Astrocyte (in vitro differentiated cells and primary cell): ENCODE measurements at places on chromosomes 6 and 20.

- peak; percentile 95 for DNase-seq
Measured at GRCh38 chr20:45336530-45337366, 11.5 kb downstream of the SDC4 start.

DNA sequence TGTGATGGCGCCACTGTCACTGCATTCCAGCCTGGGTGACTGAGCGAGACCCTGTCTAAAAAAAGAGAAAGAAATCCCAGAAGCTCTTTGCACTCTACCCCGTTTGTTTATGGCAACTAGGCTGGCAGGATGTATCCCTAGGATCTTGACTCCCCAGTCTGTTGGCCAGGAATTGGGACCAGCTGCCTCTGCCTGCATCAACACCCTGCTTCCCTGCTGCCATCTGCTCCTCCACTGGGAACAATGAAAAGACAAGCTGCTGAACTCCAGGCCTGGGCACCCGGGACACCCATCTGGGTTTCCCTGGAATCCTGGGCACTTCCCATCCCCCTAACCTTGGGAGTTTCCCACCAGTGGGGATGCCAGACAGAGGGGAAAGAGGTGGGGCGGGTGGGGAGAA is 64.9 kb downstream of the CPNE5 start:
- DNase-seq, result no peak

GRCh38 chr20:61830241-61830930 is 235.3 kb downstream of the TAF4 start:
- no peak for DNase-seq

- DNase-seq, result peak; percentile 94
Measured at GRCh38 chr20:7171911-7172310, 404.4 kb downstream of the BMP2 start.

DNA sequence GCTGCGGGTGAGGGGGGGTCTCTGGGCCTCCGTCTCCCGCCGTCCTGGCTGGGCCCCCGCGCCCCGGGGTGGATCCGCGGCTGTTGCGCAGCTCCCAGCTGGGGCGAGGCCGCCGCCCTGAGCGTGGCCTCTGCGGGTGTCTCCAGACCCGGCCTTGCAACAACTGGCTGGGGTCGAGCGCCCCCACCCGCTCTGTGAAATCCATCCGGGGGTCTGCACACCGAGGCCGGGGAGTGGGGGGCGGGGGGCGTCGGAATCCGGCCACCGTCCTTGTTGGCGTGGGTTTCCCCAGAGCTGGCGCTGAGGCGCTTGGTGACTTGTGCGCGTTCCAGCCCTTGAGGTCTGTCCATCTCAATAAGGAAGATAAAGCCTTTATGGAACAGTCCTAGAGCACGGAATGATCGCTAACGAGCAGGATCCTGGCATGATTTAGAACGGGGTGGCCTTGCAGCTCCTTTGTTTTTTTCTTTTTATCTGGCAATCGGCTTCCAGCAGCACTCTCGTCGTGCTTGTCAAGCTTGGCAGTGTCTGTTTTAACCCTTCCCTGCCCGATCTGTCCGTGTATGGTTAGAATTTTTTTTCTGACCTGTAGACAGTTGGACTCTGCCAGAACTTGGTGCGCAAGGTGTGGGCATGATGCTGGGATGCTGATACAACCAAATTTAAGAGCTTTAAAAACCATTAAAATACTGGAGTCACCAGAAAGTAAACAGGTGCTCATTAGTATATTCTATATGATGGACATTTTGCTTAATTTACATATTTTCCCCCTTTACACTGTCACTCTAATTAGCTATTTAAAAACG is 675 bp downstream of the DSTN start:
- DNase-seq, result no peak

DNA sequence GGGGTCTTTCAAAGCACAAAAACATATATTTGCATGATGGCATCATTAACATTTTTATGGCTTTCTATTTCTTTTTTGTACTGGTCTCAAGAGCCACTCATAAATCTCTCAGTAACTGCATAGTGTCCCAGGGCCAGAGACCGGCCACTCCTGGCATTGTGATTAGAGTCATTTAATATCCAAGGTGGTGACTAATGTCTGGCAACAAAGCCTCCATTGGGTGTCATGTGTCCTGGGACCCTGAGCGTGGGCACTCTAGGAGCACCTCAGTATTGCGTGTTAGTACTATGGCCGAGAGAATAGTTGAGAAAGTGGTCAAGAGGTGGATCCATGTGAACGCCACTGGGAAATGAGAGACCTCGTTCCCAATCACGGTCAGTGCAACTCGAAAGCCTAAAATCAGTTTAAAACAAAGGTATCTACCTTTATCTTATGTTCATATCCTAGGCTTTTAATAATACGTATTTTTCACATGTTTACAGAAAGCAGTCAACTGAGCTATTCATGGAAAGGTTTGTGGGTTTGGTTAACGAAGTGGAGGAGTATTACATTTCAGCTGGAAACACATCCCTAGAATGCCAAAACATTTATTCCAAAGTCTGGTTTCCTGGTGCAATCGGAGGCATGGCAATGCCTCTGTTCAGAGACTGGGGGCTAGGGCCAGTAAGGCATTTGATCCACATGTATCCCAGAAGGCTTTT is 2.7 kb upstream of the ESR1 start:
- no peak for DNase-seq

DNA sequence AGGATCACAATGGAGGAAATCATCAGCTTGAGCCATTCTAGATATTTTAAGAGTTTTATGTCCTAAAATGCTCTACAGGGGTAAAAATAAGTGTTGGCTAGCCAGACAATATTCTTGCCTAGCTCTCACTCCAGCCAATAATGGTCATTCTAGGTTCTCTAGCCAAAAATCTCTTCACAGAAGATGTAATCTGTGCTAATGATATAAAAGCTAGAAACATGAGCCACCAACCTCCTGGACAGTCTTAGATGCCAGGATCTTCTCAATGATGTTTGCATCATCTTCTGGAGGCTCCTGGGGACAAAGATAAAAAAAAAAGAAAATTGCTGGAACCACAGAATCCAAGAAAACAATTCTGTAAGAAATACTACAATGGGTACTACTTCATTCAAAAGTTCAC is 119.1 kb downstream of the CHD6 start:
- no peak for DNase-seq

GRCh38 chr20:57559289-57559634 is 1.6 kb upstream of the PCK1 start:
- no peak for DNase-seq

GRCh38 chr20:19603376-19603750 is 154.7 kb upstream of the RIN2 start:
- DNase-seq, result no peak

DNA sequence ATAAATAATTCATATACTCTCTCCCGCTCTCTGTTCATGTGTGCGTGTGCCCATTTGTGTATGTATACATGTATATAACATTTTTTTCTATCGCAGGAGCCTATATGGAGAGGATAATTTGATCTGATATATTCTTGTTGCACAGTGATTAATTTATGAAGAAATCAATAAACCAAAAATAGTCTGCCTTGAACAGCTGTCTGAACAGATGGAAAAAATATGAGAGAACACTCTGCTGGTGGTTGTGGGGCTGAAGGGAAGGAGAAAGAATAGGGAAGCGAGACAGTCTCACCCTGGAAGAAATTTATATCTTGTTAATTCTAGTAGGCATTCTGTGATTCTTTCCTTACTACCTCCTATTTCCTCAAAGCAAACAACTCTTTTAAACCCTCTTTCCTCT is 96.6 kb upstream of the B3GAT2 start:
- DNase-seq, result no peak

GRCh38 chr20:7144464-7144863 is 377.0 kb downstream of the BMP2 start:
- no peak for DNase-seq

- DNase-seq, result no peak
Measured at GRCh38 chr20:39298121-39298520, 336.0 kb downstream of the DHX35 start.

- DNase-seq, result no peak
Measured at GRCh38 chr20:2873747-2874041, 413 bp downstream of the PTPRA start.

DNA sequence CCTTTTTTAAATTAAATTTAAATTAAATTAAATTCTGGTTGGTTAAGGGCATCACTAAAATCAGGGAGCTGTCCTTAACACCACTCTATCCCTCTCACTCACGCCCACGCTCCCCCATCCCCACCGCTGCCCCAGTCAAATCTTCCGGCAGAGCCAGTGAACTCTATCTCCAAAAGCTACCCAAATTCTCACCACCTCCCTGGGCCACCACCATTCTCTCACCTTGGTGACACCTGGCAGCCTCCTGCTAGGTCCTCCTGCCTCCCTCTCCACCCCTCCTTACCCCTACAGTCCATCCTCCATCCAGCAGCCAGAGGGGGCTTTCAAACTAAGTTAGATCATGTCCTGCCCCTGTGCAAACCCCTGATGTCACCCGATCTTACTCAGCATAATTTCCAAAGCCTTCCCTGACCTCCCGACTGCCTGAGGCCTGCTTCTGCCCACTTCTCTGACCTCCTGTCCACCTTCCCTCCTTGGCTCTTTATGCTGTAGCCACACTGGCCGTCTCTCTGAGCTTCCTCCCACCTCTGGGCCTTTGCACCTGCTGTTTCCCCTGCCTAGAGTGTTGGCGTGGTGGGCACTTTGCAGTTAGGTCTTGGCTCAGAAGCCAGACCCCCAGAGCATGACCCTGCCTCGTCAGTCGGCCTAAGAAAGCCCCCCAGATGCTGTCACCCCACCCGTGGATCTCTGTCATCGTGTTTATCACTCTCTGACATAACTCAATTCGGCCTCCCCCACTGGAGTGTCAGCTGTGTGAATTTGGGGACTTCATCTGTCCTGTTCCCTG is 24.7 kb downstream of the PTGIS start:
- DNase-seq, result no peak

GRCh38 chr6:27650620-27651370 is 177.9 kb upstream of the ZNF184 start:
- DNase-seq, result peak; percentile 69

- DNase-seq, result peak; percentile 6
Measured at GRCh38 chr6:13089296-13089994, 238.9 kb downstream of the TBC1D7 start.

DNA sequence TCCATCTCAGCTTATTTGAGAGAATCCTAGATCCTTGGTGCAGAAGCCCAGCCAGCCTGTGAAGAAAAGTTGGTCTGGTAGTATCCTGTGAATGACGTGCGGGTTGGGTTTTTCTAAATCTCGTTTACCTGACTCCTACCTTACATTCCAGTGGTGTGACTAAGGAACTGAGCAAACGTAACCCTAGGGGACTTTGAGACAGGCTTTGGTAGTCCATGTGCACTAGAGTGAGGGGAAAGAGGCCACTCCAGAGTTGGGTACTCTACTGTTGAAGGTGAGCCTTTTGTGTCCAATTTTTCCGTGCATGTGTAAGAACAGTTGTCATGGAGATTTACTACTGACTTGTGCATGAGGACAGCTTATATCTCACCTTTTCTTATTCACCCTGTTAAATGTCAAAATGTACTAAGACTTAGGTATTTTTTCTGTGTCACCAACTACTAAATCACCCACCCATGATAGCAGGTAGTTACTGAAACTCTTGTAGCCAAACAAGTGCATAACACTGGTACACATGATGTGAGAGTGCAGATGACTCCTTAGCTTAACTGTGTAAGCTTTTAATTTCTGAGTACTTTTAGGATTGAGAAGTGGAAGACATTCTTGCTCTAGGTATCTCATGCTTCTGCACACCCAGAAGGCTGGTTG is 26.3 kb upstream of the PLCG1 start:
- no peak for DNase-seq

DNA sequence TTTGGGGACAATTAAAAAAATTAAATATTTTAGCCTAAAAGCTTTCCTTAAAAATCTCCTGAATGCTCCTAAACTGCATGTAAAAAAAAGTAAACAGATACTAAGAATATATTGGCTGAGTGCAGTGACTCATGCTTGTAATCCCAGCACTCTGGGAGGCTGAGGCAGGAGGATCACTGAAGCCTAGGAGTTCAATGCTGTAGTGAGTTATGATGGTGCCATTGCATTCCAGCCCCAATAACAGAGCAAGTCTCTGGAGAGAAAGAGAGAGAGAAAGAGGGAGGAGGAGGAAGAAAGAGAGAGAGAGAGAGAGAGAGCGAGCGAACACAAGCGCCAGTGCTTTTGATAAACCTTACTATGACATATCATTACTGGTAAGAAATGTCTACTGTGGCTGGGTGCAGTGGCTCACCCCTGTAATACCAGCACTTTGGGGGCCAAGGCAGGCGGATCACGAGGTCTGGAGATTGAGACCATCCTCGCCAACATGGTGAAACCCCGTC is 58.8 kb downstream of the FKBP5 start:
- DNase-seq, result no peak

DNA sequence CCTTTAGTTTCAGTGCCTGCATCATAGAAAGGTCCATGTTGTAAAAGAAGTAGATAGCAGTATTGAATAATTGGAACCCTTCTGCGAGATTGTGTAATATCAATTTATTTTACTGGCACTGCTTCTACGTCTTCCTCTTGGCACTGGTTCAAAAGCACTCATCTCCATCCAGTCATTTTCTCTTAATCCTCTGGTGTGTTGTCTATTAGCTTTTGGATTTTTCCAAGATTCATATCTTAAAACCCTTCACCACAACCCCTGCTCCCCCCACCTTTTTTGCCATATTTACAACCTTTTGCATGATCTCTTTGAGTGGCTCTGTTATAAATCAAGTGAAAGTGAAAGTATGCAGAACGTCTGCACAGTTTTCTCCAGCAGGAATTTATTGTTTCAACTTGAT is 76.6 kb upstream of the HSF2 start:
- no peak for DNase-seq

GRCh38 chr6:137761072-137761471 is 106.0 kb upstream of the TNFAIP3 start:
- DNase-seq, result no peak

GRCh38 chr6:136014454-136015437 is 163.2 kb downstream of the PDE7B start:
- DNase-seq, result peak; percentile 100

- DNase-seq, result no peak
Measured at GRCh38 chr6:113629256-113629655, 227.9 kb upstream of the MARCKS start.

GRCh38 chr6:75431379-75431778 is 62.2 kb downstream of the FILIP1 start:
- no peak for DNase-seq

GRCh38 chr20:33851842-33852466 is 40.8 kb downstream of the CHMP4B start:
- DNase-seq, result no peak

GRCh38 chr6:34065466-34066217 is 80.2 kb downstream of the GRM4 start:
- no peak for DNase-seq

- peak; percentile 73 for DNase-seq
Measured at GRCh38 chr6:164108869-164109769, 694.6 kb downstream of the QKI start.

GRCh38 chr6:153000243-153000642 is 2.3 kb downstream of the MTRF1L start:
- DNase-seq, result no peak

DNA sequence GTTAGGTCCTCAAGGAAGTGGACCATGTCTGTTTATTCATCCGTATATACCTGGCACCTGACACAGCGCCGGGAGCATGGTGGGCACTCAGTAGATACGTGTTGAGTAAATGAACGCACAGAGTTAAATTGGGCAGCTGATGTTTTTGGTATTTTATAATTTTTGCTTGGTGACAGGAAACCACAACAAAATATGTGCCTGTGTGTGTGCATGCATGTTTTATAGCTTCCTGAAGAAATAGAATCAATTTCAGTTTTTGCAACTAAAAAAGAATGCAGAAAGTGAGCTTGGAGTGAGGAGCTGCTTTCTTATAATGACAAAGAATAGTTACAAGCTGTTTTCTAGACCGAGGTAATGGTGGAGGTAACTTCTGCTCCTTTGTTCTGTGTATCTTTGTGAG is 91.4 kb downstream of the PLCB4 start:
- DNase-seq, result no peak
